ENCODE measurements at places on chromosomes 12 and 14.

DNA sequence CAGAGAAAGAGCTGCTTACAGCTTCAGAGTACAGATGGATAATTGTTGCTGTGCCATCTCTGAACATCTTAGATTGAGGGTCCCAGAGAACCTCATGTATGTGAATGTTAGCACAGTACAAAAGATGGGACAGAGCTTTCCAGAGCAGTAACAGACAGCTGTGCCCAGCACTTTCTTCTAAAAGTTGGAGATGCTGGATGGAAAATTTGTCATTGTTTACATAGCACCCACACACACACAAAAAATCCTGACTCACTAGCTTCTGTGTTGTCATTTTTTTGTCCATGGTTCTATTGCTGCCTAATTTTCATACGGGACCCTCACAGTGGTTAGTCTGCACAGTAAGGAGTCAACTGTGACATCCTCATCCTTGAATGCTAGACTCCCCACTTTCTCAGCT, 374.7 kb downstream of the DIO2 start:
- no peak for DNase-seq

- no peak for DNase-seq
Measured at GRCh38 chr14:78805570-78805969, 635.4 kb downstream of the NRXN3 start.

DNA sequence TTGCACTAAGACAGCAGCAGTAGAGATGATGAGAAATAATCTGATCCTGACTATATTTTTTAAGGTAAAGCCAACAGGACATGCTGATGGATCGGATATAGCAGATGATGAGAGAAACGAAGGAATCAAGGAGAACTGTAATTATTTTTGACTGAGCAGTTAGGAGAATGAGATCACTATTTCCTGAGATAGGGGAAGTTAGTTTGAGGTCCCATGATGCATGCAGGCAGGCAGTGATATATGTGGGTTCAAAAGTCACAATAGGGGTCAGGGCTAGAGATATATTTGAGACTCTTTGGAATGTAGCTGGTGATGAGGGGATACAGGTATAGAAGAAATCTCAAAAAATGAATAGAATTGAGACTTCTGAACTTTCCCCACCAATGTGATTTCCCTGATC, 107.6 kb downstream of the GTF2A1 start:
- no peak for DNase-seq

GRCh38 chr12:116454950-116455447, 104.2 kb upstream of the MAP1LC3B2 start:
- DNase-seq, result no peak

DNA sequence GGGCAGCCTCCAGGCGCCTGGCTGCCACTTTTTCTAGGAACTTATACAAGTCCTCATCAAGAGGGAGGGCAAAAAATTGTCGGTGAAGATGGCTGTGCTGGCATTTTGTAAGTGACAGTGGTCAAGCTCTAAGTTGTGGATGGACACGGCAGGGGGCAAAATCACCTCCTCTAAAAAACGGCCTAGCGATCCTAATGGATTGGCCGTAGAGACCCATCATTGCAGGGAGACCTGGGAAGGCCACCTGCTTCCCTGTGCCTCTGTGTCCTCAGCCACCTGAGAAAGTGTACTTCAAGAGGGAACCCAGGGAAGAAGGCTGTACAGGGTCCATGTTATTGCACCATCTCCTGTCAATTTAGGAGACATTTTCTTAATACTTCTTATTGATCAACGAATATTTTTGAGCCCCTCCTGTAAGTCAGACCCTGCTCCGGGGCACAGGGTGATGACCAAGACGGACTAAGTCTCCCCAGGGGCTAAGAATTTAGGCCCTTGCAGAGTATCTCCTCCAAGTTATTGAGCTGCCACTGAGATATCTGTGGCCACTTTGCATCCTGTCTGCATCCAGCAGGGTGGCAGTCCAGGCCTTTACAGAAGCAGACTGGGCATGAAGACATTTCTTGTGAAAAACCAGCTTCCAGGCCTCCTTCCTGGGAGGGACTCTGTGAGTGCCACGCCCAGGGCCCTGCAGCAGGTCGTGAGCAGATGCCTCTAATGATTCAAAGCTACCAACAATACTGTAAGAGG, 40.5 kb downstream of the PSMA6 start:
- DNase-seq, result peak; percentile 53

DNA sequence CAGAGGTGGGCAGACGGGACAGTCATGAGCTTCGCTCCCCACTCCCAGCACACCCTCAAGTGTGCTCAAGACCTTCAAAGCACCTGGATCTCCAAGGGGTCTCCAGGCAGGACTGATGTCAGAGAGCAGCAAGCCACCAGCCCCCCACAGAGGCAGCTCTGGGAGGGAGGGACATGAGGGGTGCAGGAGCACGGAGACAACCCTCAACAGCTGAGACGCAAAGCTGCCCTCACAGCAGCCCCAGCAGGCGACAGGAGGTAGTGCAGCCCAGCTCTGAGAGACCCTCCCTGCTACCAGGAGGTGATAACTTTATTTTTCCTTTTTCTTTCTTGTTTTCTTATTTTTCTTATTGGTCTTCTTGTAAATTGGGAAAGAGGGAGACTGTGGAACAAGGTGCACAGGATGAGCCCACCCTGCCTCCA, 17.9 kb downstream of the SIVA1 start:
- no peak for DNase-seq
